ENCODE measurements at places on chromosomes 16 and 17. TPM values are rescaled to one million over a fixed set of nuclear protein-coding genes. Genes with fewer than 3 reads are reported as not detected.

The SNX20 gene
- total RNA-seq: under 0.01 TPM

The C17orf50 gene
- total RNA-seq: 0.41 TPM

The CDC27 gene
- 153 TPM for total RNA-seq

The CCL4L2 gene
- total RNA-seq: 2.4 TPM

DNA sequence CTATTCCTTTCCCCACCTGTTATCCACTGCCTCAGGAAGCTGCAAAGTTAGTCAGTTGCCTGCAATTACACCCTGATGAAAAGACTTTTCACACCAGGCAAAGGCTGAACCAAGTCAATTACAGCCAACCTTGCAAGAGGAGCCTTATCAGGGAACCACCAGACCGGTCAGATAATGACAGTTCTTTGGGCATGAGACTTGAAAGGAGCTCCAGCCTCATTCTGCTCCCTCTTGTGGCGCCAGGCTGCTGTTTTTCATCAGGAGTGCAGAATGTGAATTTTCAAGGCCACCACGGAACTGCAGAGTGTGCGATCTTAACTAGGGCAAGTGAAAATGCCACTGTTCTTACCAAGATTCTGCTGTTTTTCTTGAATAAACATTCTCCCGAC lies 22.5 kb downstream of the DNAI2 start:
- DNase-seq: no peak

- no peak for DNase-seq
Measured at GRCh38 chr17:55342800-55343585, 78.2 kb downstream of the HLF start.

- DNase-seq: no peak
Measured at GRCh38 chr17:36129616-36130015, 26.0 kb downstream of the CCL4 start.

DNA sequence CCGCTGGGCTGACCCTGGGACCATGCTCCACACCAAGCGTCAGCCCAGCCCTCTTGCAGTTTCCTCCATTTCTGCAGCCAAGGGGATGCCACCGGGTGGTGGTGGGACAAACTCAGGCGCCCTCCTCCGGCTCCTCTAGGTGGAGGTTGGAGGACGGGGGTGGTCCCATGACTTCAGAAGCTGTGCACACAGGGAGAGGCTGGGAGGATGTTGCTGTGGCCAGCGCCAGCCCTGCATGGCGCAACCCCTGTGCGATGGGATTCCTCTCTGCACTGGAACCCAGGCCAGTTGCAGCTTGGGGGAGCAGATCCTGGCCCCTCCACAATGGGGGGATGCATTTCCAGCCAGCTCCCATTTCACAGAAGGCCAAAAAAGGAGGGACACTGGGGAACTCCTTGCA lies 246.5 kb downstream of the C16orf95 start:
- no peak for DNase-seq

GRCh38 chr17:42679492-42680330 lies 1.9 kb downstream of the CCR10 start:
- DNase-seq: peak; percentile 80

GRCh38 chr16:9840761-9841665 lies 341.2 kb downstream of the GRIN2A start:
- DNase-seq: no peak

GRCh38 chr17:37274461-37274860 lies 101.3 kb upstream of the C17orf78 start:
- DNase-seq: no peak

GRCh38 chr17:4973256-4974114 lies 5.9 kb upstream of the SPAG7 start:
- DNase-seq: no peak

GRCh38 chr17:27339836-27340550 lies 46.1 kb downstream of the WSB1 start:
- DNase-seq: no peak

- DNase-seq: no peak
Measured at GRCh38 chr16:586645-587590, 2.9 kb upstream of the RAB40C start.

DNA sequence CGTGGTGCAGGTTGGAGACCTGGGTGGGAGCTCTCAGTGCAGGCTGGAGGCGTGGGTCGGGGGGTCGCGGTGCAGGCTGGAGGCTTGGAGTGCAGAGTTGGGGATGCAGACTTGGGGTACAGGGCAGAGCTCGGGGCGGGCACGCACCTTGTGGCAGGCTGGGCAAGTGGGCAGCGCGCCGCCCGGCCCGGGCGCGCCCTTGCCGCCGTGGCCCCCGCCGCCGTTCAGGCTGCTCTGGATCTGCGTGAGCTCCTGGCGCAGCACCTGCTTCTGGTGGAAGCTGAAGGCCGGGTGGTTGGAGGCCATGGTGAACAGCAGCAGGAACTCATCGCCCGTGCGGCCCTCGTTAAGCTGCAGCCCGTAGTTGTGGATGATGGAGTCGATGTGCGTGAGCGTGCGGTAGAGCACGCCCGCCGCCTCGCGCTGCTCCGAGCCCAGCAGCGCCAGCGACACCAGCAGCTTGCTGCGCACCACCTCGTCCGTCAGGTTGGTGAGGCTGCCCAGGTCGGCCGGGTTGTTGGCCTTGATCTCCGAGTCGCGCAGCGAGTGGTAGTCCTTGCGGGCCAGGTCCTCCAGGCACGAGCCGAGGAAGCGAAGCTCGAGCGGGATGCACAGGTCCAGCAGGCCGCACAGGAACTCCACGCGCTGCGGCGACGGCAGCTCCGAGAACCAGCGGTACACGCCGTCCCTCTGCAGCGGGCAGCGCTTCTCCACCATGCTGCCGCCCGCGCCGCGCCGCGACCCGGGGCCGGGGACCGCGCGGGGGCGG lies 1.1 kb downstream of the ZCCHC14 start:
- DNase-seq: no peak

- peak; percentile 100 for DNase-seq
Measured at GRCh38 chr16:29790183-29790948, at the start of gene KIF22. TSS of gene KIF22 (plus strand) at chr16:29790751. CDS start at chr16:29790760, 9 bp downstream.

DNA sequence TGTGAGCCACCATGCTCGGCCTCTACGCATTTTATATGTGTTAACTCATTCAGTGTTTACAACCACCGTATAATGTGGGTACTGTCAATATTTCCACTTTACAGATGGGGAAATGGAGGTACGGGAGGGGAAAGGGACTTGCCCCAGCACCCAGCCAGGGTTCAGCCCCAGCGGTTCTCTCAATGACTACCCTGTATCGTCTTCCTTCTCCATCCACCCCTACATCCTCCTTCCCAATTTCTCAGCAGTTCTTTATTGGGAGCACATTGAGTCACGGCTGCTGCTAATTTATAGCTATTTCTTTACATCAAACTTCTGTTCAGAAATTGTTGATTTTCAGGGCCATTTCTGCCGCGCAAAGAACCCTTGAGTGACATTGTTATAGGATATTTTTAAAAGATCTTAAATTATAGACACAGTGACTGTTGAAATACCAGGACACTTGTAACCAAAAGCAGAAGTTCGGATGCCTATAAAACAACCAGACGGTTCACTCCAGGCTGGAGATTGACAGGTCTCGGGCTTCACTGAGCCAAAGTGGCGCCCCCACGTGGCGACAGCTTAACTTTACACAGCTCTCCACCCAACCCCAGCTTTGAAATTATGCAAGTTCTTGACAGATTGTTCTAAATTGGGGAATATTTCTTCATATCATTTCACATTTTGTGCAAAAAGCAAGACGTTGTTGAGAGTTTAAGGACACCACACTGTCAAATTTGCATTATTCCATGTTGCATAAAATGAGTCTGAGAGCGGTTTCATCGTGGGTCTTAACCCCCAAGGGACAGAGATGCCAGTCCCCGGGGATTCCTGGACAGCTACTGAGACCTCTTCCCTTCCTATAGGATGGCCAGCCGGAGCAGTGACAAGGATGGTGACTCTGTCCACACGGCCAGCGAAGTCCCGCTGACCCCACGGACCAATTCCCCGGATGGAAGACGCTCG lies 11.8 kb downstream of the SYT17 start:
- no peak for DNase-seq

- DNase-seq: no peak
Measured at GRCh38 chr17:39167476-39167875, 1.5 kb upstream of the ARL5C start.

- no peak for DNase-seq
Measured at GRCh38 chr16:57939872-57940224, 31.1 kb downstream of the CNGB1 start.

- no peak for DNase-seq
Measured at GRCh38 chr16:80463751-80464495, 76.9 kb upstream of the DYNLRB2 start.
